ENCODE measurements at places on chromosomes 3 and 15. TPM values are rescaled to one million over a fixed set of nuclear protein-coding genes. Genes with fewer than 3 reads are reported as not detected.

Gene TSC22D2
- 42.1 TPM for total RNA-seq

Gene ANKRD34C
- not detected for total RNA-seq

Gene FETUB
- total RNA-seq: not detected

Gene GOLGA6L4
- 4.6 TPM for total RNA-seq

Gene FOXB1
- total RNA-seq: not detected

Gene ZBED2
- not detected for total RNA-seq
